Activated CD4-positive, alpha-beta T cell treated with anti-CD3 and anti-CD28 coated beads, Interleukin-2, amount 50 U/mL, for 16 hours (primary cell): ENCODE measurements at places on chromosomes 7 and 10.

GRCh38 chr10:2955064-2955463 is 112.3 kb upstream of the PFKP start:
- DNase-seq = no peak

GRCh38 chr7:50729962-50730361 is 52.7 kb downstream of the GRB10 start:
- no peak for DNase-seq

DNA sequence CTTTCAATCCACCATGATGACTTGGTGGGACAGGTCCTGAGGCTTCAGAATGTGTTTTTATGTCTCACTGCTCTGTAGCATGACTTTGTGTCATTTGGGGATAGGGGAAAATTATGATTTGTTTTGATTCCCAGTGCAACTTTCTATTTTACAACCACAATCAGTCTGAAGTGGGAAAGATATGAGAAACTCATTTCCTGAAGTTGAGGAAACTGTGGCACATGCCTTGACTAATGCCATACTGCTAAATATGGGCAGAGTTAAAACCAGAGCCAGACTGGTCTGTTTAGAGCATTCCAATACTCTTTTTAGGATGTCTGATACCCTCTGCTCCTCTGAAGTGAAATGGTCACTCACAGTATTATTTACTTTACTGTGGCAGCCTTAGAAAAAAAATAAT is 307.7 kb downstream of the ADRA2A start:
- peak; percentile 3 for DNase-seq

DNA sequence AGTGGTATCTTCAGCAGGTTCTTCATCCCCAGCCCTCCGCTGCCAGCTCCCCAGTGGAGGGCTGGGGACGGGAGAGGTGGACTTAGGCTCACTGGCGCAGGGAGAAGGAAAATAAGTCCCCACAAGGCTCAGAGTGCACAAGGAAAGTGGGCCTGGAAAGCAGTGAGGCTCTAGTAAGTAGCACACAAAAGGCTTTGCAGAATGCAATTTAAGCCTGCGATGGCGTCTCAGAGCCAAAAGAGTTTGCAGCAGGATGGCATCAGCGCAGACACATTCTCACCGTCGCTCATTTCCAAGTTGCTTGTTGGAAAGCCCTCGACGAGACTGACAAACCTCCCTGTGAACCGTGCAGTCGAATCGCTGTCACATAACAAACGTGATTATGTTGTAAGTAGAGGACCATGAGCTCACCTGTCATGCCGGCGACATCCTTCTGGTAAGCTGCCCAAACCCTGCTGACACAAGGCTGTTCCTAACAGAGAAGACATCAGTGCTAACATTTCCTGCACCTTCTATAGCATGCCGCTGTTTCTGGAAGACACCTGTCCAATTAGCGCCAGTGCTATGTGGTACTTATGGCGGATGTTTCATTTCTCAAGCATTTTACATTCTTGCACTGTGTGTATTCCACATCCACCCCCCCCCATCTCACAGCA is 98.3 kb upstream of the NPVF start:
- no peak for DNase-seq

GRCh38 chr7:35967366-35968139 is 166.7 kb downstream of the SEPTIN7 start:
- DNase-seq = no peak
